NCI-H510A (cell line): ENCODE measurements at places on chromosomes 11 and 22.
A peak's percentile ranks its signal among the peaks of the same experiment; 100 is the strongest.

DNA sequence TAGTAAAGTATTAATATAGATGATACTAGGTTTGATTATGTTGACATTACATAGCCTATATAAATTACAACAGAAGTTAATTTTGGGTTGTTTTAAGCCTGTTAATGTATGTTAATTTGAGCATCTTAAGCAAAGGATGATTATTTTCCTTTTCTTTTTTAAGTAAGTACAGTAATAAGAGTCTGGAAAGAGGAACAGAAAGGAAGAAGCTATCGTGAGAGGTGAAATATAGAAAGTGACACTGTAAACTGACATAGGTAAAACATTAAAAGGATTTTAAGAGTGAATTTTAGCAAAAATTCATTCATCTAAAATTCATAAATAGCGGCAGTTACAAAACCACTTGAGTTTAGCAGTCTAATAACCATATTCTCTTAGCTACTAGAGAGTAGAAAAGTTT is 45.5 kb downstream of the FAR1 start:
- no peak for DNase-seq

- no peak for DNase-seq
Observed at GRCh38 chr11:72776117-72776843, 17.6 kb downstream of the STARD10 start.

GRCh38 chr11:223884-224283 is 12.3 kb downstream of the SIRT3 start:
- DNase-seq: no peak

DNA sequence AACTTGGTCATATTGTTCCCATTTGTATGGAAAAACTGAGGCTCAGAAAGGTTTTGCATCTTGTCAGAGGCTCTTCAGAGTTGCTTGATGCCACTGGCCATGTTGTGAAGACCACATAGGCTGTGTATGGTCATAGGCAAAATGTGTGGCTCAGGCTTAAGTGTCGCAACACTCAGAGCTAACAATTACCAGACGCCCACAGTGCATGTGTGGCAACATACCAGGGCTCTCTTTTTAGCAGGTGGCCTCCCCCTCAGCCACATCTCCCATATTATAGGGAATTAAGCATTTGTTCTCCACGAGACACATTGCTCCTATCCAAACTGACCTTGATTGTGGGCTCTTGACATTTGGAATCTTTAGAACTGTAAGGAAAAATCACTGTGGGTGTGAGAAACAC is 802.5 kb downstream of the DLG2 start:
- no peak for DNase-seq

- no peak for DNase-seq
Observed at GRCh38 chr11:5891216-5891800, 1.7 kb upstream of the OR52E5 start.

- no peak for DNase-seq
Observed at GRCh38 chr22:29117799-29118477, 45.1 kb downstream of the KREMEN1 start.

DNA sequence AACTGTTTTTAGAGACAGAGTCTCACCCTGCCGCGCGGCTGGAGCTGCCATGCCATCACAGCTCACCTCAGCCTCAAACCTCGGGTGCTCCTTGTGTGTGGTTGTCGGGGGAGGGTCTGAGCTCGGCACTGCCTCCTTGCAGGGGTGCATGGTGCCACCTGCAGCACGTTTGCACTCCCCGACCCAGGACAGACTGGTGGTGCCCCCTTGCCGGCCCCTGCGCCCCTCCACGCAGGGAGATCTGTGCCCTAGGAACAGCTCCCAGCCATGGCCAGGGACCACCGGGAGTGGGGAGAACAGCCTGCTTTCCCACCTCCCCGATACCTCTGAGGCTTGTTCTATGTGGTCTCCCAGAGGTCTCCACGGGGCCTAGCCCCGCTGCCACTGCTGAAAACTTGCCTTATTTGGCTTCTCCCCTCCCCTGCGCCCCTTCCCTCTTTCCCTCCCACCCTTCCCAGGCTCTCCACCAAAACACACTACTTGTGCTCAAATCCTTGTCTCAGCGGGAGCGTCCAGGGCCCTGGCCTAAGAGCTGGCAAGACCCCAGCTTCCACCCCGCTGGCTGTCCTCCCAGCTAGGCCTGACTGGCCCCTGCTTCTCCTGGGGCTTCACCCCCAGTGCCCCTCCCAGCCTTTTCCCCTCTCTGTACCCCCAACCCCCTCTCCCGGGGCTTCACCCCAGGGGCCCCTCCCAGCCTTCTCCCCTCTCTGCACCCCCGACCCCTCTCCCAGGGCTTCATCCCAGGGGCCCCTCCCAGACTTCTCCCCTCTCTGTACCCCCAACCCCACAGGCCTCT is 13.4 kb upstream of the TPCN2 start:
- DNase-seq: no peak

DNA sequence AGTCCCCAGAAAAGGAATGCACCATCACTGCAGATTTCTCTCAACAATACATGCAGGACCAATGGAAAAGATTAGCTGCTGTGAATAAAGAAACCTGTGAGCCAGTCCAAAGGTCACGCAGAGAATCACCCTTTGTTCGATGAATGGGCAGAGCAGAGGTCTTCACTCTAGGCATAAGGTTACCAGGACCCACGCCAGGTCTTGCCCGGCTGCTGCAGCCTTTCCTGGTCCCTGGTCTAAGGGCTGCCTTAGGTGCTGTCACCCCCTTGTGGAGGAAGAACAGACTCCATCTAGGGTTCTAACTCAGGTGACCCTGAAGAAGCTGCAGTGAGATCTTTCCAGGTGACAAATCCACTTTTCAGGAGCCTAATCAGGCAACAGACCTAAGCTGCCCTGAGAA is 29.0 kb upstream of the NAP1L4 start:
- DNase-seq: no peak

- no peak for DNase-seq
Observed at GRCh38 chr11:132605825-132606570, 926.3 kb downstream of the OPCML start.

GRCh38 chr11:37322333-37323194 is 724.5 kb upstream of the RAG2 start:
- no peak for DNase-seq

GRCh38 chr11:67401495-67402191 is at the start of gene PPP1CA:
TSS of gene PPP1CA (minus strand) at chr11:67401858. CDS start at chr11:67401782, 76 bp downstream.
- peak; percentile 86 for DNase-seq

DNA sequence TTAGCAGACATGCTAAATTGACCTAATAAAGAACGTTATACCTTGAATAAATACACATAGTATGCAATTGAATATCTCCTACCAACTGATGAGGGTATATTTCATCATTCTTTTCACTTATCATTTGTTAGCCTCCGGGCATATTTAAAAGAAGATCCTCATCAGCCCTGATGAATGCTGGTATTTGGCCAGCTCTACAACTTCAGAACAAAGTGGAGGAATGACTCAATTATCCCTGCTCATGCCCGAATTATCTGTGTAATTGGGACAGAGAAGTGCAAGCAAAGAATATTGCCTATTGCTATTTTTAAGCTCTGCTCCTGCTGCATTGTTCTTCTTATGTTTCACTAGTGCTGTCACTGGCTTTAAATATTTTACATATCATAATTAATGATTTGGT is 622.1 kb downstream of the METTL15 start:
- DNase-seq: no peak

DNA sequence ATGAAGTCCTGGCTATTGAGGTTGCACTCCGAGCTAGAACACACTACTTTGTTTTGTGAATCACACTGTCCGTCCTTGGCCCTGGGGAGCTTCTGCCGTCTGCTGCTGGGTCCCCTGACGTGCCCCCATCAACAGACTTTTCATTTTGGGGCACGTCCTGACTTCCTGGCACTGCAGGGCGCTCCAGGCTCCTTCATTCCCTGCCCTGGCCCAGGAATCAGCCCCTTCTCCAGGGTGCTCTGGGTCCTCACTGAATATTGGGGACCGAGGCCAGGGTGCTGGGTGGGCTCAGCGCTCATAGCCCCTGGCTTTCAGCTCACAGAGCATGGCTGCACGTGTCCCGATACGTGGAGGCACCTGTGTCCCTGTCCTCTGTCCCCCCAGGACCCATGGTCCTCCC is 22.2 kb downstream of the TSPAN4 start:
- DNase-seq: no peak

DNA sequence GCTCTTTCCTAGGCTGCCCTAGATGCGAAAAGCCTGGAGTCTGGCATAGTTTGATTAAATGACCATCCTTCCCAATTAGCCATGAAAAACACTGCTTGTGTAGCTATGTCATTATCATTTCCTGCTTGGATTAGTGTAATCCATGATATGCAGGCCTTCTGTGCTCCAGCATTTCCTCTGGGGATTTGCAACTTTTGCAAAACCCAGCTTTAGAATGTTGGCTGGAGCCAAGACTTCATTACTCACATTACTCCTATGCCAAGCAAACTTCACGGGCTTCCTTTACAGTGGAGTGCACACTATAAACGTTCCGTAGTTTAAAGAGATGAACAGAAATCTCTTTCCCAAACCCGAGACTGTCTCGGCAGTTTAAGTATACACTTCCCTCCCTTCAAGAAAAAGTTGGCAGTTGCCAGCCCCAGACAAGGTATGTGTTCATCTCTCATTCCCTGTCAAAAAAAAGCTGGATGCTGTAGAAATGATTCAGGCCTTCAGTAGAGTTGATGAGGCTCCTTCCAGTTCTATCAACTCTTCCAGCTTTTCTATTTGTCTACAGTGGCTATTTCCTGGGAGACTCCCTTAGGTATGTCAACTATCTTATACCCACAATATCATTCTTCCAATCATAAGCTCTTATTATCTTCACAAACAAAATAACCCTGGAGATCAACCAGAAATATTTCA is 180.0 kb downstream of the MAML2 start:
- DNase-seq: no peak

DNA sequence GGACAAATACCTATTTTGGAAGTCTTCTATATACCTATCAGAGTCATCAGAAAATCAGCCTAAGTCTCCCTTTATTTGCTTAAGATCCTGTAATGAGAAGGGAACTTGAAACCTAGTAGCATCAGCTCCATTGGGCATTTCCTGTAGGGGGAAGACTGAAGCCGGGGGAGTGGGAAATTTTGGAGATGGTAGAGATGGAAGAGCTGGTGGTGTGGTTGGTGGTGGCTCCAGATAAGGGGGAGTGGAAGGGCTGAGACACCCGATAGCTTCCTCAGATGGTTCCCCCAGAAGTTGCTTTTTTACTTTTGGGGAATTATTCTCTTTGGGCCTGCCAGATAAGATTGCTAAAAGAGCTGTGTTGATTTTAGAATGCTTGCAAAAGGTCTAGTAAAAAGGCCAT is 16.4 kb upstream of the EI24 start:
- no peak for DNase-seq
